AG09309 (cell line): ENCODE measurements at places on chromosomes 12 and 14.

GRCh38 chr12:66365718-66366490 is 63.6 kb downstream of the HELB start:
- no peak for DNase-seq

DNA sequence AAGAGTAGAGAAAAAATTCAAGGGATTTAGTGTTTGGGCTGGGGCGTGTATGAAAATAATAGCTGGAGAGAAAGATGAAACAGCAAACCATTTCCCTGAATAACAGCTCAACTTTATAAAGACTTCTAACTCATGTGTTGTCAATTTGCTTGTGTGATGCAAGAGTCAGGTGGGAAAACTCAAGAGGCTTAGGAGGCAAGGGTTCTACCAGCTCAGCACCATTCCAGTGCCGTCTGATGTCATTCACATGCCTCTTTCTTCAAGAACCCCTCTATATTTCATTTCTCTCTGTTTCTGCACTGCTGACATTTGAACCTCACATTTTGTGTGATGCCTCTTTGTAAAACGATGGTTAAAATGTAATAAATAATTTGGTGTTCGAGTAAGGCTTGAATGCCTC is 192.2 kb downstream of the PRKD1 start:
- DNase-seq: no peak

GRCh38 chr12:50186681-50187080 is 19.5 kb upstream of the CERS5 start:
- DNase-seq: no peak

GRCh38 chr12:51922146-51922545 is 14.8 kb downstream of the ACVRL1 start:
- no peak for DNase-seq

DNA sequence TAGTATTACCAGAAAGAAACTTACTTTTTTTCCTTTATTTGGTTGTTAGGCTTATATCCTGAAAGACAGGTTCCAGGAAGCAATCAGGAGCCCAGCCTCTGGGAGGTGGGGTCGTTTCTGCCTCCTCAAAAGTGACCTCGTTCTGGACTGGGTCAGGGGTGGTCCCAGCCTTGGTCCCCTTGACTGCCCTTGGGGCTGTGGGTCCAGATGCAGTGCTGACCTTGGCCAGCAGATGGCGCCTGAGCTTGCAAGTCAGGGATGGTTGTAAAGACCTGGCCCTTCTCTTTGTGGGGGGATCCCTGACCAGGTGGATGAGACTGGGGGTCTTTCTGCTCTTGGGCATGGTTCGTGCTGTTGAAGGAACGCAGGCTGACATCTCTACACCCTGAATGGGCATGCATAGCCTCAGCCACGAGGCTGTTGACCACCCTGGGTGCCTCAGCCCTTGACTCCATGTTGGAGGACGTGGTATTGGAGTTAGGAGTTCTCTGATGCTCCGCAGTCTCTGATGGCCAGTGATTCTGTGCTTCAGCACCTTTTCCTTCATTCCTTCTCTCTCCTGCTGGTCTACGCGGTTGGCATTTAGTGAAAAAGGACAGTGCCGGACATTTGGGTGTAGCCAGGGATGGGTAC is 62.4 kb downstream of the ADCK1 start:
- DNase-seq: no peak

DNA sequence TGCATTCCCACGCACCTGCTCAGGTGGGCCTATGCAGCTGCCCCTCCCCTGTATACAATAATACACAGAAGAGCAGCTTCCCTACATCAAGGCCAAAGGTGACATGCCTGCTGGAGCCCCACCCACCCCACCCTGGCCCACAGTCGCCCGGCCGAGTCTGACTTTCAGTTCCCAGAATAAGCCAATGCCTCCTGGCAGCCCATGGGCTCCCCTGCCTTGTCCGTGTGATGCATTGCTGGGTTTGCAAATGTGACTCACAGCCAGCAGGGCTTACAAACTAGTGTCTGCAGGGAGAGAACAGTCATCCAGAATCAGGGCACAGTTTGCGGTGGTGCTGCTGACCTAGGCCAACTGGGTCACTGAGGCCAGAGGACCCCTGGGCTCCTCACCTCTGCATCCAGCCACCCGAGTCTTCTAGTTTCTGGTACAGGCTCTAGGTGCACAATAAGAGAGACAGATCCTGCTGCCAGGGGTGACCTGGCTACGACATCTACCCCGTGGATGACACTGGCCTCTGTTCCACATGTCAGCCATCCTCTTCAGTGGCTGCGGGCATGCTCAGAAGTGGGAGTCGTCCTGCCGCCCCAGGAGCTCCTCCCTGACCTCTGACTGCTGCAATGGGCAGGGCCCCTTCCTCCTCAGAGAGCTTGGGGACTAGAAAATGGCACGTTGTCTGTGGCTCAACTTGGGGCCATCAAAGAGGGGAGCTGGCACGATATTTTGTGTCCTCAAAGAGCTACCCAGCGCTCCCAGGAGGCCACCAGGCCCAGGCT is 84.5 kb downstream of the CHGA start:
- peak; percentile 35 for DNase-seq

GRCh38 chr12:172732-173161 is 41.2 kb downstream of the SLC6A12 start:
- DNase-seq: no peak

- DNase-seq: no peak
Observed at GRCh38 chr14:54348923-54349620, 47.7 kb upstream of the CDKN3 start.

DNA sequence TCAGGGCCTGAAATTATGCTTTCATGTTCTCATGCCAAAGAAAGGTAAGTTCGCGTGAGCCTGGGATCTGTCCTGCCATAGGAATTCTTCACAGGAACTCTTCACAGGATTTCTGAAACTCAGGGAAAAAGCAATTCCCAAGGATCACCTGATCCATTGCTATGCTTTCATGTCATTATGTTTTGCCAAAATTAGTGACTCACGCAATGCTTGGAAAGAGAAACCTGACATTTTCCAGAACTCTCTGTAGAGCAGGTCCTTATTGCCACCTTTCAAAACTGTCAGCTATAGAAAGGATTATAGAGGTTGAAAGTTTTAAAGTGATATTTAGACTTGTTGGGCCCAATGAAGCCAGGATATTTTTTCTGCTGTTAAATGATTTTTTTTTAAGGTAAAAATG is 6.3 kb upstream of the KCNJ8 start:
- DNase-seq: no peak

GRCh38 chr12:61891632-61892031 is 368.6 kb upstream of the USP15 start:
- DNase-seq: no peak

- DNase-seq: no peak
Observed at GRCh38 chr12:31002999-31003398, 70.7 kb upstream of the DDX11 start.
